Right renal pelvis (tissue), 4 donors: ENCODE measurements at places on chromosomes 5 and 9. TPM values are rescaled to one million over a fixed set of nuclear protein-coding genes. Genes with fewer than 3 reads are reported as not detected.

DNA sequence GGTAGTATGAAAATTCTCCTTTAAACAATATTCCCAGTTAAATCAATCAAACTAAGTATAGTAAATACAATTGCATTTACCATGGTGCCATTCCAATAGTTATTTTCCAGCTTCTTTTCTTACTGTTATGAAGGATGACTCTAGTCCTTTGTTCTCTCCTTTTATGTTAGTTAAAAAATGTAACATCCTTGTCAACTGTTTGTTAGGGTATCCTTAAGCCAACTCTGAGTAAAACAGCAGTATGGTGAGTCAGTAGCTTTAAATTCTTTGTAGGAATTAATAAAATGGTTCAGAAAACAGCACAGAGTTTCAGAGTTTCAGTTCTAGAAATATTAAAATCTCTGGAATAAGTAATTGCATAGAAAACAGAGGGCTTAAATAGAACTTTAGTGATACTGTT lies 384.4 kb downstream of the MTRR start:
- DNase-seq, result no peak

GRCh38 chr5:3325972-3326840 lies 269.4 kb upstream of the IRX1 start:
- DNase-seq, result no peak

DNA sequence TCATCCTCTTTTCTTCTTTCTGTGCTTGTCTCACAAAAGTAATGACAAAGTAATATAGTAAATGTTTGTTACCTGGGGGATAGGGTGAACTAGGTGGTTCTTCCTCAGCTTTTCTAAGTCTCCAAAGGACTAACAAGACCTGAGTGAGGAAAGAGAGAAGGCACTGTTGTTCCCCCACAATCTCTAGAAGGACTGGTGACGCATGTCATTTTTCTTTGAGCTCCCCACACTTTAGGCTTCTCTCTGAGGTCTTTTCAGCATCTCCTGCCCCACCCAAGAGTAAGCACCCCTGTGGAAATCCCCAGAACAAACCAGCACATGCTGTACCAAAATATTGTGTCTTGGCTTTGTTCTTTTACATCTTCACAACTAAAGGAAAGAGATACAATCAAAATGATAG lies 2.4 kb upstream of the IL7R start:
- DNase-seq, result no peak

GRCh38 chr9:38478211-38478610 lies 54.0 kb upstream of the IGFBPL1 start:
- no peak for DNase-seq

- no peak for DNase-seq
These were observed 46.3 kb downstream of the FAM240B start for GRCh38 chr9:38673399-38674193.

DNA sequence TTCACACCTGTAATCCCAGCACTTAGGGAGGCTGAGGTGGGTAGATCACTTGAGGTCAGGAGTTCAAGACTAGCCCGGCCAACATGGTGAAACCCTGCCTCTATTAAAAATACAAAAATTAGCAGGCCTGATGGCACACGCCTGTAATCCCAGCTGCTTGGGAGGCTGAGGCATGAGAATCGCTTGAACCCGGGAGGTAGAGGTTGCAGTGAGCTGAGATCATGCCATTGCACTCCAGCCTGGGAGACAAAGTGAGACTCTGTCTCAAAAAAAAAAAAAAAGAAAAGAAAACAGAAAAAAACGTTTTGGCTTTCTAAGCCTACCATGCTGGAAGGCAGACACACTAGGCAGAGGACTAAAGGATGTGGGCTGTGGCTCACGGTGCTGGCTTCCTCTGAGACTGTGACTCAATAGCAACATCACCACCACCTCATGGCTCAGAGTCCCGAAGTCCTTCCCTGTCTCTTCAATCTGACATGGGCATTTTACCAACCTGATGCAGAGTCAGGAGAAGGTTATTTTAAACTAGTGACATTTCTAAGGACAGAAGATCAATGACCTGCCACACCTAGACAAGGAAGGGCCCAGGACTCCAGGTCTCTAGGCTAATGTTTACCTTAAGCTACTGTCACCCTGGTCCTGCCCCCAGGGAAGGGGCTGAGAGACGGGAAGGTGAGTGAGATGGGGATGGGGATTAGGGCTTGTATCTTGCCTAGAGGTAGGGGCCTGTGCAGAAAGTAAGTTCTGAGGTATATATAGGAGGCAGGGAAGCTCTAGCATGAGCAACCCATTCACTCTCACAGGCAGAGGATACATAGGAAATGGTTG lies 3.7 kb downstream of the ECSCR start:
- DNase-seq, result no peak

DNA sequence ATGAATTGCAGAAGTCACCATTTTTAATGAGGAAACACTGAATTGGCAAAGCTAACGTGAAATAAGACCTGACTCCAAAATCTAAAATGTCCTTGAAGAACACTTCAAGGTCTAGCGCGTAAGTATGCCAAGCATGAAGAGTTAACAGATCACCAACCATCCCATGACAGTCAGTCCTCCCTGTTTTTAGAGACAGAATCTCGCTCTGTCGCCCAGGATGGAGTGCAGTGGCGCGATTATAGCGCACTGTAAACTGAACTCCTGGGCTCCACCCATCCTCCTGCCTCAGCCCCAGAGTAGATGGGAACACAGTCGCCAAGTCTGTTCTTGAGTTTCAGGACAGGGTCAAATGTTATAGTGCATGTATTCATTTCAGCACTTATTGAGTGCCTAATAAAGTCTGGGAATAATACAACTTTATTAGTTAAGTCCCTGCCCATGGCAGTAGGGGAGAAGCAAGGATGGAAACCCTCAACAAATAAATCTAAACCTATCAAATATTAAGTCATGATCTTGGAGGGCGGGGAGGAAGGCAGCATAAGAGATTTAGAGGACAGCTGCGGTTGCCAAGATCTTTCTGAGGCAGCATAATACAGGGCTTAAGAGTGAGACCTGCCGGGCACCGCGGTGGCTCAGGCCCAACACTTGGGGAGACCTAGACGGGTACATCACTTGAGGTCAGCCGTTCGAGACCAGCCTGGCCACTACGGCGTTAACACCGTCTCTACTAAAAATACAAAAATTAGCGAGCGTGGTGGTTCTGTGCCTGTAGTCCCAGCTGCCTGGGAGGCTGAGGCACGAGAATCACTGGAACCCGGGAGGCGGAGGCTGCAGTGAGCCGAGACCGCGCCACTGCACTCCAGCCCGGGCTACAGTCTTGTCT lies 1.1 kb downstream of the ATPSCKMT start:
- DNase-seq, result no peak

- DNase-seq, result no peak
These were observed 424.5 kb upstream of the CLINT1 start for GRCh38 chr5:158283397-158283796.

GRCh38 chr9:122261469-122261881 lies 3.2 kb downstream of the RBM18 start:
- DNase-seq, result no peak

- no peak for DNase-seq
These were observed 656.8 kb upstream of the DMAC1 start for GRCh38 chr9:8456344-8456743.

Gene PMPCA
- 66.0 TPM for polyA plus RNA-seq

Gene REEP2
- 10.8 TPM for polyA plus RNA-seq

Gene MYOZ3
- polyA plus RNA-seq, result 6.3 TPM

Gene CAMLG
- 69.9 TPM for polyA plus RNA-seq

Gene IL5
- polyA plus RNA-seq, result not detected

Gene TBC1D2
- 3.4 TPM for polyA plus RNA-seq

Gene LCN1
- not detected for polyA plus RNA-seq
